Heart left ventricle (tissue), 16 donors: ENCODE measurements at places on chromosomes 11 and 22. TPM values are rescaled to one million over a fixed set of nuclear protein-coding genes. Genes with fewer than 3 reads are reported as not detected.

The PRR5L gene
- 0.61 TPM for polyA plus RNA-seq

The IFTAP gene
- polyA plus RNA-seq, result 40.1 TPM

The SYT12 gene
- polyA plus RNA-seq, result 0.82 TPM

The NXPE1 gene
- polyA plus RNA-seq, result not detected

The ISX gene
- polyA plus RNA-seq, result not detected
